ENCODE measurements at places on chromosomes 3 and 15. TPM values are rescaled to one million over a fixed set of nuclear protein-coding genes. Genes with fewer than 3 reads are reported as not detected.

- DNase-seq, result no peak
These were observed 27.9 kb downstream of the KIF7 start for GRCh38 chr15:89627256-89627970.

DNA sequence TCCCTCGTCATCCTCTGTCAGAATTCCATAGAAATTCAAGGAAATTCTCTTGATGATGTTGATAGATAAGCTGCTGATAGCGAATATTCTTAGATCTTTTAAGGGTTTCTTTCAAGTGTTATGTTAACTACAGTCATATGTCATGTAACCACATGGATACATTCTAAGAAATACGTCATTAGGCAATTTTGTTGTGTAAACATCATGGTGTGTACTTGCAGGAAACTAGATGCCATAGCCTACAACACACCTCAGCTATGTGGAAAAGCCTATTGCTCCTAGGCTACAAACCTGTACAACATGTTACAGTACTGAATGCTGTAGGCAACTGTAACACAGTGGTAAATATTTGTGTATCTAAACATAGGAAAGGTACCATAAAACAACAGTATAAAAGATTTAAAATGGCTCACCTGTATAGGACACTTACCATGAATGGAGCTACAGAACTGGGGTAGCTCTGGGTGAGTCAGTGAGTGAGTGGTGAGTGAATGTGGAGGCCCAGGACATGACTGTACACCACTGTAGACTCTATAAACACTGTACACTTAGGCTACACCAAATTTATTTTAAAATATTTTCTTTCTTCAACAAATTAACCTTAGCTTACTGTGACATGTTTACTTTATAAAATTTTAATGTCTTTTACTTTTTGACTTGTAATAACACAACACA lies 34.6 kb downstream of the GLDN start:
- DNase-seq, result no peak

- DNase-seq, result no peak
These were observed 104.4 kb upstream of the UBE3A start for GRCh38 chr15:25543196-25543595.

GRCh38 chr3:87358066-87358465 lies 81.7 kb upstream of the POU1F1 start:
- no peak for DNase-seq

DNA sequence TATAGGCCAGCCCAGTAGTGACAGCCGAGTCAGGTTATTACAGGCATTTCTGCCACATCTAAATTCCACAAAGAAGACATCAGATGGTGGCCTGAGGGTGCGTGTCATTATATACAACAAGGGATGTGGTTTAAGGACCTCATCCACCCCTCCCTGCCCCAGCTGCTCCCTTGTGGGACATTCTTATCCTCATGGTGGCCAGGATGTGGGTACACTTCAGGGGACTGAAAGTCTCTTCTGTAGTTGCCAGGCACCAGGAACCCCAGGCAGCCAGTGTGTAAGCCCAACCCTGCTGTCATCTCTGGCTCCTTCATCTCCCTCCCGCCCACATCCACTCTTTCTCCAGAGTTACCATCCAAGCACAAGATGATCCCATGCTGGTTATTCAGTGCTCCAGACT lies 224.9 kb upstream of the TOPAZ1 start:
- no peak for DNase-seq

GRCh38 chr15:83605111-83605945 lies 48.6 kb upstream of the ADAMTSL3 start:
- DNase-seq, result no peak

DNA sequence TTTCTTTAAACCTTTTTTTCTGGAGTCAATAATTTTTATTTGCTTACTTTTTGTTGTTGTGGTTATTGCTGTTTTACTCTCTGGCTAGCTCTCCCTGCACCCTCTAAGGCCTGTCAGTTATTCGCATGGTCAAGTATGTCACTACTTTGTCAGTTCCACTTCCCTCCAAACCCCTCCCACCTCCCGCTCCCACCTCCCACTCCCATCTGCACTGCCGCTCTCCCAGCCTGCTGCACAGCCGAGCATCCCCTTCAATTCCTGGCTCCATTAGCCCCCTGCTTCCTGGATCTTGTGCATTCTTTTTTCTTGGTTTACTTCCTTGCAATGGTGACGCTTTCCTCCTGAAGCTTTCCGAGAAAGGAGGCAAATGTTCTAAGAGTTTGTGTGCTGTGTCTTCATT lies 218.0 kb downstream of the XXYLT1 start:
- no peak for DNase-seq

DNA sequence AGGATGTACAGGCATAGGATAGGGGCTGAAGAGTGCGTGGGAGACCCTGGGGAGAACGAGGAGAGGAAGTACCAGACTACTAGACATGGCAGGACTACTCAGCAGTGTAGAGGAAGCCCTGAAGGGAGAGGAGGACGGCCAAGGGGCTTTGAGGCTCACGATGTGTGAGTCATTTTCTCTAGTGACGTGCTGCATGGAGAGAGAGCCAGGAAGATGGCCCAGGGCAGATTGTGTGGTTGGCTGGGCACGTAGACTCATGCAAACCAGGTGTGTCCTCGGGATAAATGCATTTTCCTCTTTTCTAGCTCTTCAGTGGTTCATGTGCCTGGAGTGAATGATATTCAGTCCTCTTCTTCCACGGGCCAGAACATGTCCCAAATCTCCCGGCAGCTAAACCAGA lies 115.0 kb upstream of the ABHD17C start:
- DNase-seq, result peak; percentile 84

- DNase-seq, result no peak
These were observed 171.6 kb downstream of the PPM1L start for GRCh38 chr3:160927620-160928019.

- DNase-seq, result no peak
These were observed 25.3 kb downstream of the SLC41A3 start for GRCh38 chr3:126058666-126059065.

GRCh38 chr15:62588938-62589670 lies 424.0 kb upstream of the C2CD4B start:
- DNase-seq, result no peak

DNA sequence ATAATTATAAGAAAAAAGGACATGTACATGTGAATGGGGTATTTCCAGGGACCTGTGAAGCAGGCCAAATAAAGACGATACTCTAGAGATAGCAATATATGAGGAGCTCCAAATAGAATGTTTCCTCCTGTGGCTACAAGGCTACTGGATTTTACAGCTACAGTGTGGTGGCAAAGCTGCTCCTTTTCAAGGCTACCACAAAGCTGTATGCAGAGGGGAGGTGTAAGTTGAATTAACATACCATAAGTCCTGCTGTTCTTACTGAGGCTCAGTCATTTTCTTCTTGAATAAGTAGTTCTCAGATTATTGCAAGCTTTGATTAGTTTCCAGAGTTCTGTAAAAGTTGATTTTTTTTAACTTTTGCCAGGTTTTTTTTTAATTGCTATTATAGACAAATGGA lies 1184.6 kb upstream of the EPHA6 start:
- no peak for DNase-seq

DNA sequence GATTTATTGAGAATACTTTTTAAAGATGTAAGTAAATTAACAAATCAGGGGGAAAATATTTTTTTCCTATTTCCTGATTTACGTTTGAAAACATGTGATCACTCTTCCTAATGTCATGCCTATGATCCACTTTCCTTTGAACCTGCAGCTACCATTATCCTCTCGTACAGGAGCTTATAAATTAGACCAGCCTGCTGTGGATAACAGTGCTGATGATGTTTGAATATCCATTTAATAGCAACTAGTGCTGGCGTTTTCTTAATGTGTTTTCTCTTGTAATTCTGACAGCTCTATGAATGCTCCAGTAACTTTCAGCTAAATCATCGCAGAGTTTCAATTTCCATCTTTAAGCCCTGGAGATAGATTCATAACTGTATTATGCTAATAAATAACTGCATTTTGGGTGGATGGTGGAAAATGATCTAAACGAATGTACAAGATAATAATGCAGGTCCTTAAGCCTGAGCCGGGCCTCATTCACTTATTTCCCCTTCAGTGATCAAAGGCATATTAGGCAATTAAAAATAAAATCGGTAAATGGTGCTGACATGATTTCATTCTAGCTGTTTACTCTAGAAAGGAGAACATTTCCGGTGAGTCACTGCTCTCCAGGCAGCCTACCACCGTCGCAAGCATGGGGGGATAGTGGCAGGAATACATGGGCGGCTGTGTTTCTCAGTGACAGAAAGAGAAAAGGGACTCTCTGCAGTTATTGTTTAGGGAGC lies 58.5 kb upstream of the SLC24A5 start:
- DNase-seq, result peak; percentile 48

GRCh38 chr15:99068186-99068585 lies 36.7 kb upstream of the SYNM start:
- DNase-seq, result no peak

DNA sequence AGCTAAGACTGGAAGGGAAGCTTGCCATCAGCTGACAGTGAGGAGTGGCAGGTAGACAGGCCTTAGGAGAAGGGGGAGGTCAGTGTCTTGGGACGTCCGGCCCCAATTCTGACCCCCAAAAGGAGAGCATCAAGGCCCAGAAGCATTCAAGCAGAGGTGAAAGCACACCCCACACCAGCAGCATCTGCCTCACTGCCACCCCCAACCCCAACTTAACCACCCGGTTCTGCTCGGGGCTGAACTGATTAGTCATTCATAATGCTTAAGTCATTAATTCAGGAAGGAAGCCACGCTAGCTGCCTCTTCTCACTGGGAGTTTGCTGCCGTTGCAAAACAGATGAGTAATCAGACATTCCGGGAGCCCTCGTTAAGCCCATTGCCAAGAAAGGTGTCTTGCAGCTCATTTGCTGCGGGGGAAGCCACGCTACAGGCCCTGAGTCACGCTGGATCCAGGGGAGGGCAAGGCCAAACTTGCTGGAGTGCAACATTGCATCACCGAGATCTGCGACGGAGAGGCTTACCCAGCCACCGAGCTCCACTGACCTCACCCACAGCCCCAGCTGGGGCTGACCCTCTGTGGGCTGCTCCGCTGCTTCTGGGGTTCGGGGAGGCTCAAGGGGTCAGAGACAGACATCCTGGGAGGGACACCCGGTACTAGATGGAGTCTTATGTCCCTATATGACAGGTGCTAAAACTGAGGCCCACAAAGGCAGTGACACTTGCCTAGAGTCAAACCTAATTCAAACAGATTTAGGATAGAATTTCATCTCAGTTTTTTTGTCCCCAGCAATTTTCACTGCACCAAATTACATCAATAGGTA lies 46.4 kb upstream of the HES1 start:
- peak; percentile 100 for DNase-seq

- DNase-seq, result peak; percentile 40
These were observed 15.3 kb upstream of the ROPN1 start for GRCh38 chr3:124007186-124007585.

- no peak for DNase-seq
These were observed 26.2 kb downstream of the IFT80 start for GRCh38 chr3:160372780-160373179.

DNA sequence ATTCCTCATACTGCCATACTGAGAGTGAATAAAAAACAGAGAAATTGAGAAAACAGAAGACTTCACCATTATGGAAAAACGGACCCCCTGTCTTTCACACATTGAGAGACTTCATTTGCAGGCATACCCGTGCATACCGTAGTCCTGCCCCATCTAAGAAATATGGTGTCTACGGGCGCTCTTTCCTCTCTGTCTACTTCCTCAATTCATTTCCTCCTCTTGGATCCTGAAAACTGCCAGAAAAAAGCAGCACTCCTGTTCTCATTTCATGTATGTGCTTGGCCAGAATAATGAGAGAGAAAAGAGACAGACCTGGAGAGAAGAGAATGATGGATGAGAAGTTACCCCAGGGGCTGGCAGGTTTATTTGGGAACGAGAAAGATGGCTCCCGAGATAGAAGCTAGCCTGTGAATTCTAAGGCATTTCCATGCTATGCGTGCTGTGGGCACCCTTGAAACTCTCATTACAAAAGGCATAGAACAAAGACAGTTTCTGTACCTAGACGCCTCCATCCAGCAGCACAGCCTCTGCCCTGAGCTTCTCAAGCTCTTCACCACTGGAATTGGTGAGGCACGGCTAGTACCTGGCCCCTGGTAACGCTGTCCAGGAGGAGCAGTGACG lies 62.5 kb upstream of the EPHB3 start:
- DNase-seq, result no peak

GRCh38 chr3:136906725-136907124 lies 44.7 kb downstream of the NCK1 start:
- no peak for DNase-seq

DNA sequence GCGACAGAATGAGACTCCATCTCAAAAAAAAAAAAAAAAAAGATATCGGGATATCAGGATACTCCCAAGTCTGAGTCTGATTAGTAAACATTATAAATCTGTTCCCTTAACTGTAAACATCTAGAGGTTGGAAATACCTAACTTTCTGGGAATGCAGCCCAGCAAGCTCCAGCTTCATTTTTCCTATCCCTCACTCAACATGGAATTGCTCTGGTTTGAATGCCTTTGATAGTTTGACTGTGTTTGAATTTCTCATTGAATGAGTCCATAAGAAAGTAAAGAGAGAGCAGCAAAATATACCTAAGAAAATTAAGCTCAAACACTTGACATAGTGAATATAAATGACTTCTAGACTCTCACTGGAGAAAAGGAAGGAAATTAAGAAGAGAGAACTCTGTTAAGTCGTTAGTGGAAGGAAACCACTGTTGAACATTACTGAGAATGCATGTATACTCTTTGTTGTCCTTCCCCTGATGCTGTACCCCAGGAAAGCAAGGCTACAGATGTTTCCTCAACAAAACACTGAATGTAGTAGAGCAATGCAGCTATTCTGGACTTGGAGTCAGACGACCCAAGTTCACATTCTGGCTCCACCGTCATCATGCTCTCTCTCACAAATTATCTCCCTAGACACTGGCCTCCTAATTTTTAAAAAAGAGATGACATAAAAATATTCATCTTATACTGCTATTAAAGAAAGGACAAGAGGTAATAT lies 62.4 kb downstream of the CD200 start:
- no peak for DNase-seq

DNA sequence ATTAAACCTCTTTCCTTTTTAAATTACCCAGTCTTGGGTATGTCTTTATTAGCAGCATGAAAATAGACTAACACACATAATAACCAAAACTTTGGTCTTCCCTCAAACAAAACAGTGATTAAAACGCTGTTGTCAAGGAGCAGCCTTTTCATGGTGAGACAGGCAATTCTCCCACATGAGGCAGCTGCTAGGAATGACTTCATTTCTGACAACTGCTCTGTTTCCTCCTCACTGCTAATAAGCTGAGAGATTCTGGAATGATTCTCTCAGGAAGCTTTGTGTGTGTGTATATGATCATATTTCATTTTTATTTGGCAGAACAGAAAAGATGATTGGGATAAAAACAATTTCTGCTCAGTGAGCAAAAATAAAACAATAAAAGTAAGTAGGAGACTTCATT lies 580.6 kb upstream of the ADAMTS9 start:
- no peak for DNase-seq

GRCh38 chr3:94331831-94332230 lies 269.0 kb downstream of the NSUN3 start:
- no peak for DNase-seq

Gene COX5A
- total RNA-seq, result 129 TPM

Gene DNAH1
- 3.1 TPM for total RNA-seq

Gene SI
- not detected for total RNA-seq

Gene ALDH1A3
- 17.6 TPM for total RNA-seq

Gene CHRM5
- total RNA-seq, result 0.02 TPM
